Cardiac muscle cell (in vitro differentiated cells and primary cell): ENCODE measurements at places on chromosomes 13 and 19.
A peak's percentile ranks its signal among the peaks of the same experiment; 100 is the strongest.

GRCh38 chr19:5337708-5338655 lies 2.6 kb downstream of the PTPRS start:
- no peak for DNase-seq
- no peaks in the 10 kb centered on the region for H3K36me3 ChIP-seq
- H3K27me3 ChIP-seq = no peaks in the 10 kb centered on the region
- H3K4me1 ChIP-seq = peaks cover 15% of the 10 kb centered on the region
- no peak overlapping the region for H3K4me3 ChIP-seq

GRCh38 chr13:59750860-59751259 lies 412.9 kb downstream of the DIAPH3 start:
- no peaks in the 10 kb centered on the region for H3K36me3 ChIP-seq
- peak overlapping the region; percentile 49 for H3K27ac ChIP-seq
- no peaks in the 10 kb centered on the region for H3K27me3 ChIP-seq
- no peak overlapping the region for H3K4me3 ChIP-seq

DNA sequence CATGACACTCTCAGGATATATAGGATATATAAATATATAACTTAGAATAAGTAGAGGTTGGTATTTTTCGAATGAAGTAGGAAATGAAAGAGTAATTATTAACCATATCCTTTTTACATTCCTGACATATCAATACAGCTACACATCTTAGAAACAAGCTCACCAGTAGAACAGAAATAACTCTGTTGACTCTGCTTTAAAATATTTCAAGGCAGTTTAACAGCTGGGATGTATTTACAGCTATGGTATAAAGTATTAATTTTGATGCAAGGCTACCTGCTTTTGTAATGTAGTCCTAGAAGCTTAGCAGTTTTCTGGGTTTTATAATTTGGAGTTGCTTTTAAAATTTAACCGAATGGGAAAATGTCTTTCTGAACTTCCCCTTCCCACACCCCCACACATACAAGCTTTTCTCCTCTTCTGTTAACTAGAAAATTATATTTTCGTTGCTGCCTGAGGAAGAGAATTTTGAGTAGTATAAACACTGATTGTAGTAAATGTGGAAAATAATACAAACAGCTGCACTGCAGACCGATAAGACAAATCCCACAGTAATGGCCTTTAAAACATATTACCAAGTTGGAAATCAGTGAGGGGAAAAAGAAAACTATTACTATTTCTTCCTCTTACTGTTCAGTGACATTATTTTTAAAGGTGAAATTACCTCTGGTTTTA lies 147.7 kb downstream of the GGACT start:
- no peak overlapping the region for H3K4me3 ChIP-seq
- peaks cover 11% of the 10 kb centered on the region for H3K4me1 ChIP-seq
- DNase-seq = peak; percentile 29
- no peaks in the 10 kb centered on the region for H3K27me3 ChIP-seq
- no peak overlapping the region for H3K27ac ChIP-seq
- H3K36me3 ChIP-seq = no peaks in the 10 kb centered on the region

DNA sequence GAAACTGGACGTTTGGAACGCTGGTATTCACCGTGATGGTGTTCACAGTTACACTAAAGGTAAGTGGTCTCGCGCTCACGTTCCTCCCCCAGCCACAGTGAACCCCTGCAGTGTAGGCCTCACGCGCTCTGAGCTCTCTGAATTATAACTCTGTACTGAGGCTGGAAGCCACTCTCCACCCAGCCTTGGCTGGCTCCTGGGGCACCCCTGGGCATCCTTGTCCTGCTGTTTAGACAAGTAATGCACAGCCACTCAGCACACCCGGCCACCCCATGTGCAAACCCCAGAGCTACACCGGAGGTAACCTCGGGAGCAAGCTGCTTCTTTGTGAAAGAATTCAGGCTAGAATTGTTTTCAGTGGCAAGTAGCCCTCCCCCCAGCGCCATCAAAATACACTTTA lies 97.3 kb upstream of the MCF2L start:
- H3K27me3 ChIP-seq = no peaks in the 10 kb centered on the region
- H3K4me3 ChIP-seq = no peak overlapping the region
- H3K27ac ChIP-seq = no peak overlapping the region
- no peak for DNase-seq

DNA sequence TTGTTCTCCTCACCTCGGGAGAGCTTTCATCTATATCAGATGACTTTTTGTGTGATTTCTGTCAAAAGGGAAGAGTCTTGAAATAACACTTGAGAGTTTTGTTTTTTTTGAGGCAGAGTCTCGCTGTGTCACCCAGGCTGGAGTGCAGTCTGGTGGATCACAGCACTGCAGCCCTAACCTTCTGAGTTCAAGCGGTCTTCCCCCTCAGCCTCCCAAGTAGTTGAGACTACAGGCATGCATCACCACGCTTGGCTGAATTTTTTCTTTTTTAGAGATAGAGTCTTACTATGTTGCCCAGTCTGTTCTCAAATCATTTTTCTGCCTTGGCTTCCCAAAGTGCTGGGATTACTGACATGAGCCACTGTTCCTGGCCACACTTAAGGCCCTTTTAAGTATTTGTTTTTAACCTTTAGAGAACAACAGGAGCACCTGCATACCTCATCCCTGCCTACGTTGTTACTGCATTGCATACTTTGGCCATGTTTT lies 11.4 kb downstream of the NDFIP2 start:
- H3K36me3 ChIP-seq = no peaks in the 10 kb centered on the region
- no peak overlapping the region for H3K4me3 ChIP-seq
- no peak for DNase-seq
- H3K27ac ChIP-seq = no peak overlapping the region

DNA sequence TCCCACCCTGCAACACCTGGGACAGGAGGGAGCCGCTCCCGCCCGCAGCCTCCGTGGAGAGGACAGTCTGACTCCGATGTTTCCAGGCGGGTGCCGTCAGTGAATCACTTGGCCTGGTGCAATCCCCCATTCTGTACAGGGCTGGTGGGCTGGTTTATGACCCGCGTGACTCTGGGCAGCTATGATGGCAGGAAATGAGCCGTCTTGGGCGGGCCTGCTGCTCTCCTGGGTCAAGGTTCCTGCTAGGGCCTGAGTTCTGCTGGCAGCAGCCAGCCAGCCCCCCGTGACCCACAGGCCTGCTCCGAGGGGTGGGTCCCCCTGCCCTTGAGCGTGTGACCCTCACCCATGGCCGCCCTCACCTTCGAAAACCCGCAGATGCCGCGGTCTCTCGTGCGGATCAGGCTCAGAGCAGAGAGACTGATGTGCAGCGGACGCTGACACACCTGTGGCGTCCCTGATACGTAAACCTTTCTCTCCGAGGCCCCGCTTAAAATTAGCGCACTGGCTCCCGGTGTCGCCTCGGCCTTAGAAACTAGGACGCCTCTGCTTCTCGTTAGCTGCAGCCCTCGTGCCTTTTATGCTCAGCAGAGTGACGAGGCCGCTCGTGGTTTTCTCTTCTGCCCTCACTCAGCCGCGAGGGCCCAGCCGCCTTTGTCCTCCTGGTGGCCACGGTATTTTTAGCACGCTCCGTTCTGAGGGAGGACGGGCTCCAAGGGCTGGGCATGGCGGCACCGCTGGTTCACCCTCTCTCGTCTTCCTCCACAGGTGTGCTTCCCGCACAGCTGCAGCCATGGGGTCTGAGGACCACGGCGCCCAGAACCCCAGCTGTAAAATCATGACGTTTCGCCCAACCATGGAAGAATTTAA lies 63.4 kb downstream of the KDM4B start:
- H3K36me3 ChIP-seq = peaks cover 9% of the 10 kb centered on the region
- no peak overlapping the region for H3K4me3 ChIP-seq
- peak; percentile 52 for DNase-seq
- H3K27me3 ChIP-seq = no peaks in the 10 kb centered on the region
- H3K4me1 ChIP-seq = peaks cover 25% of the 10 kb centered on the region
- H3K27ac ChIP-seq = peak overlapping the region; percentile 44
